ENCODE measurements at places on chromosomes 3 and 15.

GRCh38 chr15:39939487-39940452 lies 5.9 kb downstream of the EIF2AK4 start:
- DNase-seq, result no peak

DNA sequence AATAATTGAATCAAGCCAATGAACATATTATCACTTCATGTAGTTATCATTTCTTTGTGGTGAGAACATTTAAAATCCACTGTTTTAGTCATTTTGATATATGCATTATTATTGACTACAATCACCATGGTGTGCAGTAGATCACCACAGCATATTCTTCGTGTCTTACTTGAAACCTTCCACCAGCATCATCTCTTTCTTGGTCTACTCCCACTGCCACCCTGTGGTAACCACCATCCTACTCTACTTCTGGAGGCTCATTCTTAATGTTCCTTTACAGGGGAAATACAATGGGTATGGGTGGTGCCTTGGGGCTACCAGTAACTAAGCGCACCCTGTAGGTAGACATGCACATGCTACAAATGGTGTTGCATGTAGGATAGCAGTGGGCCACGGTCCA lies 25.4 kb downstream of the PXK start:
- DNase-seq, result no peak

DNA sequence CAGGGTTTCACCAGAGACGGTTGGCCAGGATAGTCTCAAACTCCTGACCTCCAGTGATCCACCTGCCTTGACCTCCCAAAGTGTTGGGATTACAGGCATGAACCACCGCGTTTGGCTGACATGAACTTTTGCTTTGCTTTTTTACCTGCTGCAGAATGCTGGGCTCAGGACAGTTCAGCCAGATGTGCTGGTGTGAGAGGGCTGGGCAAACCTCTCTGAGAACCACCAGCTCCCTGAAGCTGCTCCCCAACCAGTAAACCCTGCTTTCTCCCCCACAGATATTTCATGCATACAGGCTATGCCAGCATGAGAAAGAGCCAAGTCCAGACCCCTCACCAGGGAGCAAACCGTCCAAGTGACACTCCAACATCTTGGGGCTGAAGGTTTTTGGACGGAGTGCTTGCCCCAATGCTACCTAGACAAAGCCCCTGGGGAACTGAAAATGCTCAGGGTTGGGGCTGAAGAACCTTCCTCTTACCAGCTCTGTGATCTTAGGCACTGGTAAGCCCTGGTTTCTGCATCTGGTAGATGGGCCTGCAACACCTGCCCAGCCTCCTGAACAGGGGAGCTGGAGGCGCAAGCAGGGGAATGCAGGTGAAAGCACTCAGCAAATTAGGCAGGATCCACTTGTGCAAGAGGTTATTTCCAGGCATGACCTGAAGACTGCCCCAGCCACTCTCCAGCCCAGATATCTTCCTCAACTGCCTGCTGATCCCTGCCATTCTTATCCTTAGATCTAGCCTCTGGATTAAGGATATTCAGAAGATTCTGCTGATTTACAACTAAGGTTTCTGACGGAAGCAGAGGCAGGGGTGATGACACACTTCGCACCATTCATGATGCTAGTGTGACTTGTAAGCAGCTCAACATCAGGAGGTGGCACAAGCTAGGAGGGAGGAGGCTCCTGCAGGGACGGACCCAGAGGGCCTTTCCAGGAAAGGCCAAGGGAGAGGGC lies 78.8 kb downstream of the TLE3 start:
- DNase-seq, result no peak

DNA sequence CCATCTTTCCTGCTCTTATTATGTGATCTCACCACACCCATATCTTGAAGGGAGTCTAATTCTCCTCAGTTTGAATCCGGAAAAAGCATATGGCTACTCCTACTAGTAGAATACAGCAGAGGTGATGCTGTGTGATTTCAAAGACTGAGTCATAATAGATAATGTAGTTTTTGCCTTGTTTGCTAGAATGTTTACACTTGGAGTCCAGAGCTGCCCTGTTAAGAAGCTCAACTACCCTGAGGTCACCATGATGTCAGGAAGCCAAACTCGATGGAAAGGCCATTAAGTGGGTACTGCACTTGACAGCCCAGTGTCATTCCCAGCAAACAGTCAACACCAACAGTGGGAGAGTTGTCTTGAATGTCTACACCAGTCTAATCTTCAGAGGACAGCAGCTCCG lies 56.9 kb downstream of the CD200R1L start:
- no peak for DNase-seq

GRCh38 chr3:160226026-160226907 lies 1.0 kb downstream of the C3orf80 start:
- DNase-seq, result peak; percentile 10

GRCh38 chr15:81955382-81956062 lies 90.3 kb downstream of the MEX3B start:
- no peak for DNase-seq

DNA sequence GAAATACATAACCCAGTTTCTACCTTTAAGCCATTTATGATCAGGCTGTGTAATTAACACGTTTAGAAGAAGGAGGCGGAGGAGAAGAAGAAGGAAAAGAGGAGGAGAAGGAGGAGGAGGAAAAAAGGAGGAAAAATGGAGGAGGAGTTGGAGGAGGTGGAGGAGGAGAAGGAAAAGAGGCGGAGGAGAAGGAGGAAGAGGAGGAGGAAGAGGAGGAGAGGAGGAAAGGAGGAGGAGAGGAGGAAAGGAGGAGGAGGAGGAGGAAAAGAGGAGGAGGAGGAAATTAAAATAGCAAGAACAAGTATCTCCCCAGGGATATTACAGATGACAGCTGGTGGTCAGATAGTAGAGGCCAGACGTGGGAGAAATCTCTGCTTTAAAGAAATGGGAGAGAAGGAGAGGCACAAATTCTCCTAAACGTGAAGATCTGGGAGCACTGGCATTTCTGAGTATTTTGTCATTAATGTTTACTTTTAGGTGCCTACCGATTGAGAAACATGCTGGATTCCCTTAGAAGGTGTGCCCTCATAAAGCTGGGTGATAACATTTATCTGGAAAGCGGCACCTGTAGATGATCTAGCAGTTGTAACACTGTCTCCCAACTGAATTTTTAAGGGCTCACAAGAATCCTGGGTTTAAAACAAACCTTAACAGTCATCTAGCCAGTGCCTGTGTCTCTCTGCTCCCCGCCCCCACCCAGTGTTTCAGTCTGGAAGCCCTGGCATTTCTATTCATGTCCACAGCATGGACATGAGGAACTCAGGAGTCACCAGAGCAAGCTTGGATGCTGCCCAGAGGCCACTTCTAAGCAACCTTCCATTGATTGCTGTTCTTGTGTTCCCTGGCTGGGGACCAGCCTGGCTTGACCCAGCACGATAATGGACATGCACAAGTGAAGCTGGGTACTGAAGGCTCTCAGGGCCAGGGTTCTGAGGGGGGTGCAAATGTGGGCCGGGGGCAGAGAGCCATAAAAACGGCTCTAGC lies 75.2 kb downstream of the CHRNA7 start:
- no peak for DNase-seq

DNA sequence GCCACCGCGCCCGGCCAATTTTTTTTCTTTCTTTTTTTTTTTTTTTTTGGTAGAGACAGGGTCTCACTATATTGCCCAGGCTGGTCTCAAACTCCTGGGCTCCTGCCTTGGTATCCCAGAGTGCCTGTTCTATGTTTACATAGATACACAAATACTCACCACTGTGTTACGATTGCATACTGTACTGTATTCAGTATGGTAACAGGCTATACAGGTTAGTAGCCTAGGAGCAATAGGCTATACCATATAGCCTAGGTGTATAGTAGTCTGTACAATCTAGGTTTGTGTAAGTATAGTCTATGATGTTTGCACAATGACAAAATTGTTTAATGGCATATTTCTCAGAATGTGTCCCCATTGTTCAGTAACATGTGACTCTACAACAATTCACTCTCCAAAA lies 26.6 kb downstream of the CSTA start:
- DNase-seq, result no peak

- no peak for DNase-seq
Observed at GRCh38 chr3:100992231-100993012, 799 bp downstream of the ABI3BP start.

DNA sequence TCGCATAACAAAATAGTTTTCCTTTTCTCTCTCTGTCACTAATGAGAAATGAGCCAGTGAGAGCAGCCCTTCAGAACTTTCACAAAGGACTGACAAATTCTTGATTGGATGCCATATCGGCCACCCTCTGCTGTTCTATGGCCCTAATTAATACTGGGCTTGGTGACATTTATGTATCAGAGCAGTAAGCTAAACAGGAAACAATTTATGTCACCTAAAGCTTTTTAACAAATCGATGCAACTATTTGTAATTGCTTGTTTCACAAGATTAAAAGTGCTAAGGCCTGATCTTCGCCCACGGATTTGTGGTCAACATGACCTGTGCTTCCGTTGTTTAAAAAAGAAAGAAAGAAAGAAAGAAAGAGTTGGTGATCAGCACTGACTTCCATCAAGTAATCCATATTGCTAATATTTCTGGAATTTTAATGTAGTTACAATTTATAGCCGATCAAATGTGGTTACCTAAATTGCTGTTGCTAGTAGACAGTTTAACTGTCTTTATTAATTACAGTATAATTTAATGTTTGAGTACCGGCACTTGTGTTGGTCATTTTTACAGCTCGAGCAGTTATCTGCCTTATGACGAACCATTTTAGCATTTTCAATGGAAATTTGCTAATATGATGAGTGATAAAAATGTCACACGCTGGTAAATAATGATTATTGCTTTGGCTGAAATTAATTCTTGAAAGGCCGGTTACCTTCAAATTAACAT lies 631.3 kb downstream of the FOXP1 start:
- DNase-seq, result no peak

GRCh38 chr3:15889936-15890335 lies 92.2 kb upstream of the ANKRD28 start:
- DNase-seq, result no peak

DNA sequence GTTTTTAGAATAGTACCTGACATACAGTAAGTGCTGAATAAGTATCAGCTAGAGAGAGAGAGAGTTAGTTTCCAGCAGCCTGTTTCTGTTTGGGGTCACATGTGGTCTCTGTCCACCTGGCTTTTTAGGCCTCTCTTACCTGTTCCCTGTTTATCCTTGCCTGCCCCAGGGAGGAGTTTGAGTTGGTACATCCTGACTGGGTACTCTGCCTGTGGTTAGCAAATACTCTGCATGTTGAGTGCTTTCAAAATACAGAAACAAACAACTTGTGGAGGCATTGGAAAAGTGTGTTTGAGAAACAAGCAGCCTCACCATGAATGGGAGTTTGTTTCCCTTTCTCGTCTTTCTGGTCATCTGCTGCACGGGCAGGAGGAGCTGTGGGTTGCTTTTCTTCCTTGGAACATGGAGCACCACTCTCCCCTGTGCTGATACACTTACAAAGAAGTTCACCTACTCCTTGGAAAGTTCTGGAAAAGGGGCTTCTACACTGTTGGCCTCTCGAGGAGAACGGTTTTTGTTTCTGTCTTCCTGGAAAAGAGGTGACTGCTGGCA lies 166.1 kb downstream of the PGPEP1L start:
- no peak for DNase-seq

- no peak for DNase-seq
Observed at GRCh38 chr3:134312873-134313846, 61.1 kb downstream of the AMOTL2 start.

DNA sequence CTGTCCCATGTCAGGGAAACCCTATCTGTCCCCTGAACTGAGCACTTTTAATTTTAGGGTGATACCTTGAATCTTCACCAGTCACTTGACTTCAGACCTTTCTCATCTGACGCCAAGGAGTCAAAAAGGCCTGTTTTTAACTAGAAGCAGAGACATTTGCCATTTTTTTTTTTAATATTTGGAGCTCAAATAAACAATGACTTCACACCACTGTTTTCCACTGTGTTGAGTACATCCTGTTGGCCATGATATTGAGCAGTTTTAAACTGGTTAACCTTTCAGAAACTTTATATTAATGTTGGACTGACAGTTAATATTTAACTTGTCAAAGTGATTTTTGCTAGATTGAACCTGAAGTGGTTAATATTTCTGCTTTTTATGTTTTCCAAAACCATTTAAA lies 28.2 kb downstream of the DAG1 start:
- no peak for DNase-seq

- DNase-seq, result no peak
Observed at GRCh38 chr3:132189601-132190000, 127.6 kb upstream of the ACP3 start.

Measured in NCI-H345 (cell line).